Activated naive CD4-positive, alpha-beta T cell treated with anti-CD3 and anti-CD28 coated beads, Interleukin-2, amount 50 U/mL, for 72 hours (primary cell): ENCODE measurements at places on chromosomes 2 and 18. TPM values are rescaled to one million over a fixed set of nuclear protein-coding genes. Genes with fewer than 3 reads are reported as not detected.

ASXL3 gene
- total RNA-seq, result not detected

FIGN gene
- not detected for total RNA-seq

IL1RL2 gene
- 0.75 TPM for total RNA-seq

INHA gene
- 0.23 TPM for total RNA-seq

DTNA gene
- total RNA-seq, result 1.4 TPM

VWA3B gene
- not detected for total RNA-seq

DNA sequence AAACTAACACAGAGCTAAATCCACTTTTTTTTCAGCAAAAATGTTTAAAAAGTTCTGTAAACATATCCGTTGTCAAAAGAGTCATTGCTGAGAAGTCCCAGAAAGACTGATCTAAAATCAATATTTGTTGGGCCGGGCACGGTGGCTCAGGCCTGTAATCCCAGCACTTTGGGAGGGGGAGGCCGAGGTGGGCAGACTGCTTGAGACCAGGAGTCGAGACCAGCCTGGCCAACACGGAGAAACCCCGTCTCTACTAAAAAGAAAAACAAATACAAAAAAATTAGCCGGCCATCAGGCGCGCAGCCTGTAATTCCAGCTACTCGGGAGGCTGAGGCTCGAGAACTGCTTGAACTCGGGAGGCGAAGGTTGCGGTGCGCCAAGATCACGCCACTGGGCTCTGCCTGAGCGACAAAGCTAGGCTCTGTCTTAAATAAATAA is 1.4 kb downstream of the OLA1 start:
- DNase-seq, result no peak

DNA sequence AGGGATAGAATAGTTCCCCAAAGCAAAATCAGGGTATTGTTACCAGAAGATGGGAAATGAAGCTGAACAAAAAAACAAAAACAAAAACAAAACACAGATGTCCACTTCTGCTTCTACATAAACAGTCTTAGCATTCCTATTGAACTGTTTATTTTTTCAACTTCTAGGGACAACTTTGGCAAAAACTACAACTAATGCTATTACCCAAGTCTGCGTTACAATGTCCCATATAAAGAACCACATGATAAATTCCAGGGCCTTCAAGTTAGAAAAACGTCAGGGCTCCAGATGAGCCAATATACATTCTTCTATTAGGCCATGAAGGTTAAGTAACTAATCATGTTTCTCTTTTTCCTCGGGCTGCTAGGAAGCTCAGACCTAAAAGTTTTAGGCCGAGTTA is 16.9 kb downstream of the PID1 start:
- DNase-seq, result no peak

- no peak for DNase-seq
Observed at GRCh38 chr2:54029721-54030395, 59.1 kb upstream of the PSME4 start.

DNA sequence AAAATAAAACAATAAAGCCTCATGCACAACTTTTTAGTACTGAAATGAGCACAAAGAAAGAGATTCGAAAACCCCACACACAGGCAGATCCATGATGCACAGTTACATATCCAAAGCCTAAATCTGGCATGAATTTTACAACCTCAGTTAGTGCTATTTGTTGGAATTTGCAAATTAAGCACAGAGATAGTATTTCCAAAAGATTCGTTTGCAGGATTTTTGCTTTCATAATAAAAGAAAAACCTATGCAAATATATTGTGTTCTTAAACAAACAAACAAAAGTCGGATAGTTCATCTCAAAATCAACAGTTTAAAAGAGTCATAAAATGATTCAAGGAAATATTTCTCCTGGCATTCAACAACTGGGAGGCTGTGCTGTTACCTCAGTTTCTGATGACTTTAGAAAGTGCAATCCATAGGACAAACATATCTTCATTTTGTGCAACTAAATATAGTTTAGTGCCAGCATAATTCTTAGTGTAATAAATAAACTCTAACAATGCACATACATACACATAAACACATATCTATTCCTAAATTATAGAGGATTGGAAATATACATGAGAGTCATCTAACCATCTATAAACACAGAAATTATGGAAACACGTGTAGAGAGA is 10.8 kb downstream of the PAX3 start:
- DNase-seq, result no peak

DNA sequence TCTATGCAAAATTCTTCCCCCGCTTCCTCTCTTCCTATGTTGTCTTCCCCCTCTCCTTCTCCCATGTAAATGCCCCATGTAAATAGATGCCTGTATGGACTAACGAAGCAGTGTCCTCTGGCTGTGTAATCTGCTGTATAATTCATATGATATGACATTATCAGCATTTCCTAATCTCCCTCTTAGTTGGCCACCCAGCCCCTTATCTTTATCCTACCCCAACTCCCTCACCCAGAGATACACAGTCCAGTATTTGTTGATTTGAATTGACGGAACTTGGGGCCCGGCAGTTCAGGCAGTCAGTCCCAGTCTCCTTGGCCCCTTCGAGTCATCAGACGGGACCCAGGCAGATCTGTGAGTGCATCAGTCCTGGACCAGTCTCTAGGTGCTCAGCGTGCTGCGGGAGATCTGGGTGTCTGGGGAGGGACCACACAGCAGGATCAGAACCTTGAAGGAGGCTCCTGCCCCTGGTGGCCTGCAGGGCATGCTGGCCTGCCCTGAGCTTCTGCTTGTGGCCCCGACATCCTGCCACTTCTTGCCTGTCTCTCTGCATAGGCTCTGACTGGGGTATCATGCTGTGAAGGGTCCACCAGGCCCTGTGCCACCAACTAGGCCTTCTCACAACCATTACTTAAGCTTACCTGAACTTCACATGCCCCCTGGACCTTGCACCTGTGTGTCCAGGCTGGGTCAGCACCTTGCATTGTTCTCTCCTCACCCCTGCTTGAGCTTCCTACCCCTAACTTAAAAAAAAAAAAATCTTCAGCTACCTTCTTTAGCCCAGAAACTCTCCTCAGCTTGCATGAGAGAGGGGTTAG is 88.1 kb upstream of the ATL2 start:
- no peak for DNase-seq

DNA sequence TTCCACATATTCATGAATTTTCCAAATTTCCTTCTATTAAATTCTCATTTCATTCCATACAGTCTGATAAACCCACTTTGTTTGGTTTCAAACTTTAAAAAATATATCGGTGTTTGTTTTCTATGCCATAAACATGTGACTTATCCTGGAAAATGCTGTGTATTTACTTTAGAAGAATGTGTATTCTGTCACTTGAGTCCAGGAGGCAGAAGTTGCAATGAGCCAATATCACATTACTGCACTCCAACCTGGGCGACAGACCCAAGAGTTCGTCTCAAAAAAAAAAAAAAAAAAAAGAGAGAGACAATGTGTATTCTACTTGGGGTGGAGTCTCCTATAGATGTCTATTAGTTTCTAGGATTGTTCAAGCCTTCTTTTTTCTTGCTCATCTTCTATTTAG is 31.8 kb downstream of the MBD5 start:
- DNase-seq, result no peak

GRCh38 chr18:41490861-41491260 is 464.2 kb upstream of the PIK3C3 start:
- no peak for DNase-seq

DNA sequence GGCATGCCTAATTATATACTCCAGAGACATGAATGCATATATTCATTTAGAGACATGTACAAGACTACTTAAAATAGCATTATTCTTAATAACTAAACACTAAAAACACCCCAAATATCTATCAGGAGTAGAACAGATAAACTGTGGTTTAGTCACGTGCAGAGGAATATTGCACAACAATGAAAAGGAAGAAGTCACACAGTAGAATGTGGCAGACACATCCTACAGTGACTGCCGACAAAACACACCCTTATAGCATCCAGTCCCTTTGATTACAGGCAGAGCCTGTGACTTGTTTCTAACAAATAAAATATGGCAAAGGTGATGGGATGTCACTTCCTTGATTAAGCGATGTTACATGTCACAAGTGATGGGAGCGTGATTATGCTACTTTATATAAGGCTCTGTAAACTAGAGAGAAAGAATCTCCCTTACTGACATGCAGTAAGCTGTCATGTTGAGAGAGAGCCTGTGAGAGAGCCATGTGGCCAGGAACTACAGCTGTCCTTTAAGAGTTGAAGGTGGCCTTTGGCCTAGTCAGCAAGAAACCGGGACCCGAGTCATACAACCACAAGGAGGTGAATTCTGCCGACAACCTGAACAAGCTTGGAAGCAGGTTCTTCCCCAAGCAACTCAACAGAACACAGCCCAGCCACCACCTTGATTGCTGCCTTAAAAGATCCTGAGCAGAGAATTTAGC is 39.1 kb upstream of the LGALSL start:
- DNase-seq, result no peak

- no peak for DNase-seq
Observed at GRCh38 chr2:25887624-25888242, 9.4 kb upstream of the ASXL2 start.
